ENCODE measurements at places on chromosomes 4 and X.

GRCh38 chr4:7075962-7076695, 8.3 kb upstream of the GRPEL1 start:
- DNase-seq, result no peak

DNA sequence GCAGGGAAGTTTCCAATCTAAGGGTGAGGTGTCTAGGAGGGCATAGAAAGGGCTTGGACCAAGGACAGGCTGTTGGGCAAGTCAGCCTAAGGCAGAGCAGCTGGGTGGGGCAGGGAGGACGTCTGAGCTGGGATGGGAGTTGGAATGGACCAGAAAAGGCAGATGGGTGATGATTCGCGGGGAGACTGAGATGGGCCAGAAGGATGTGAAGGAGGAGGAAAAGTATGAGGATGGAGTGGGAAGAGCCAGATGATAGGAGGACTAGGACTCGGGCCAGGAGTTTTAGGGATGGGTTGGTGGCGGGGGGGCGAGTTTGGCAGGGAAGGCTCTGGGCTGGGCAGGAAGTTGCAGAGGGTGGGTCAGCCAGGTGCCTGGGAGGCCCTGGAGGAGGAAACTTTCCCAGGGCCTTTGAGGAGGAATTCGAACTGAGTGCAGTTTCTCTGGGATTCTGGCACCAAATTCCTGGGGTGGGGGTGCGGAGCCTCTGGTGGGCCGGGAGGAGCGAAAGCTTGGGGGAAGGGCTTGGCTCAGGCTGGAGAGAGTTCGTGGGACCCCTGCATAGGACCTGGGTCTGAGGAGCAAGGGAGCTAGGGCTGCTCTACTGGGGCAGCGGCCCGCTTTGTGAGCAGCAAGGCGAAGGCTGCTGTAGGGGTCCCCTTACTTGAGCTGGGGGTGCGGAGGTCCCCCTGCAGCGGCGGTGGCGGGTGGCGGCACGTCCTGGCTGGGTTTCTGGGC, 8.7 kb upstream of the TIMP1 start:
- no peak for DNase-seq

GRCh38 chrX:44305921-44306320, 37.6 kb downstream of the EFHC2 start:
- DNase-seq, result no peak

DNA sequence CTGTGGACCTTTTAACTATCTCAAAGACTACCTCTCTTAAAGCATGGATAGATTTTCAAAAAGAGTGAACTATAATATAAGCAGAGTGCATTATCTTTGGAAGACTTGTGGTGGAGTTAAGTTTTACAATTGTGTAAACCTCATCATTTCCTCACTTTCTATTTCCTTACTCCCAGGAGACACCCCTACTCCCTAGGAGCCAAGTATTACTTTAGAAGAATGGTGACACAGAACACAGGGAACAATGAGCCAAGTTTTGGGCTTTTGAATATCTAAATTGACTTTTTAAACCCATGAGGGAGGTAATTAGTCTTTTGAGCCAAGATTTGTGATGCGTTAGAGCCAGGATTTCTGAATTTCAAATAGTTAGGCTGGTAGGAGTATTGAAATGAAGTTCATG, 78.9 kb upstream of the UNC5C start:
- DNase-seq, result no peak

- no peak for DNase-seq
These were observed at the start of gene WAS for GRCh38 chrX:48683411-48683982. Gene WAS, plus strand, starts transcription at chrX:48683799. Its CDS starts 55 bp downstream, at chrX:48683854.

GRCh38 chr4:162498168-162498567, 334.4 kb upstream of the FSTL5 start:
- DNase-seq, result no peak

- no peak for DNase-seq
These were observed 43.0 kb downstream of the FBXL5 start for GRCh38 chr4:15612136-15612535.

GRCh38 chr4:112069110-112069509, 76.1 kb upstream of the FAM241A start:
- no peak for DNase-seq

DNA sequence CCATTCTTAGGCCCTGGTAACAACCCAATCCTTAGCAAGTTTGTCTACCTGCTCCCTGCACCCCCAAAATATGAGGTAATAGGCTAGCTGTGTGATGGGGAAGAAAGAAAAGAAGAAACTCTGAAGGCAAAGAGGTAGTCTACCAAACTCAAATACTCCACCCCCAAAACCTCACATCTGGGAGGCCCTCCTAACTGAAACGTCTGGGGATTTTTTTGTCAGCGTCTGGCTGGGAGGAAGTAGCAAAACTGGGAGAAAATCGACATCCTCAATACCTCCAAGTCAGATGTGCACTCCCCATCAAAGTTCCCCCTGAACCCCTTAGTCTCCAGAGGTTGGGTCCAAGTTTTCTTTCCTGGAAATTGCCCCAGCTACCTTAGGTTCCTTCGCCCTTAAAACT, 1.0 kb downstream of the LAMP2 start:
- DNase-seq, result no peak
